ENCODE measurements at places on chromosomes 1 and 21. TPM values are rescaled to one million over a fixed set of nuclear protein-coding genes. Genes with fewer than 3 reads are reported as not detected.

Gene CFAP74
- 0.27 TPM for total RNA-seq

Gene RRAGC
- 7.6 TPM for total RNA-seq

Gene CDC7
- 12.6 TPM for total RNA-seq

Gene ASCL5
- total RNA-seq = not detected

Gene CFAP107
- not detected for total RNA-seq

Gene KLHDC8A
- total RNA-seq = not detected

Gene TDRD10
- total RNA-seq = not detected

Gene TNFAIP8L2
- not detected for total RNA-seq

Gene S100A8
- not detected for total RNA-seq

All from HepG2 (cell line).